ENCODE measurements at places on chromosomes 3 and 15.

- no peak for DNase-seq
Measured at GRCh38 chr15:44810237-44810636, 73.9 kb downstream of the TRIM69 start.

DNA sequence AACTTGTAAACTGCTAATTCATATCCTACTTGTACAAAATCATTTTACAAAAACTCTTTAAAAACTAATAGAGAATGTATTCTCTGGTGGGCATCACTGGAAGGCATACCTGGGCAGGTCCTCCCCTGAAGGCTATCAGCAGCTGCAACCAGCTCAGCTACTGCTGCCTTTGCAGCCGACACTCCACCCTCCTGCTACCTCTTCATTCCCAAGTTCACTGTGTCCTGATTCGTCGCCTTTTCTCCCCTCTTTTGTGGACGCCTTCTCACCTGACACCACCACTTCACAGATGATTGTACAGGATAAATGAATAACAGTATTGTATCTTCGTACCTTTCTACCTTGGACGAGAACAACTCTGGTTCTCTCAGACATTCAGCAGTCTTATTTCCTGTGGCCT is 28.9 kb downstream of the B4GALT4 start:
- no peak for DNase-seq

DNA sequence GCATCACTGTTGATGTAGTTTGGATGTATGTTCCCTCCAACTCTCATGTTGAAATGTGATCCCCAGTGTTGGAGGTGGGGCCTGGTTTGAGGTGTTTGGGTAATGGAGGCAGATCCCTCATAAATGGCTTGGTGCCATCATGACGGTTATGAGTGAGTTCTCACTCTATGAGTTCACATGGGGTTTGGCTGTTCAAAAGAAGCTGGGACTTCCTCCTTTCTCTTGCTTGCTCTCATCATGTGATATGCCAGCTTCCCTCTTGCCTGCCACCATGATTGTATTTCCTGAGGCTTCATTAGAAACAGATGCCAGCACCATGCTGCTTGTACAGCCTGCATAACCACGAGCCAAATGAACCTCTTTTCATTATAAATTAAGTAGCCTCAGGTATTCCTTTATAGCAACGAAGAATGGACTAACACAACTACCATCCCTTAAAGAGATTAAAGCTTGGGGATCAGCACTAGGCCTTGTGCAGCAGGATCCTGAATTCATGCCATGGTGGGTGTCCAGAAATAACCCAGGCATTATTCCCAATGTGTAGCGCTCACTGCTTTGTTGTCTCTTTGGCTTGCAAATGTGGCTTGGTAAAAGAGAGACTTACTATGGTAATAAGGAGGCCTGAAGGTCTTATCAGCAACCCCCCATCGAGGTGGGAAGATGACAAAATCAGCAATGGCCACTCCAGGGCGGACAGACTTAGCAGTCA is 41.9 kb downstream of the NDUFB4 start:
- DNase-seq, result no peak

DNA sequence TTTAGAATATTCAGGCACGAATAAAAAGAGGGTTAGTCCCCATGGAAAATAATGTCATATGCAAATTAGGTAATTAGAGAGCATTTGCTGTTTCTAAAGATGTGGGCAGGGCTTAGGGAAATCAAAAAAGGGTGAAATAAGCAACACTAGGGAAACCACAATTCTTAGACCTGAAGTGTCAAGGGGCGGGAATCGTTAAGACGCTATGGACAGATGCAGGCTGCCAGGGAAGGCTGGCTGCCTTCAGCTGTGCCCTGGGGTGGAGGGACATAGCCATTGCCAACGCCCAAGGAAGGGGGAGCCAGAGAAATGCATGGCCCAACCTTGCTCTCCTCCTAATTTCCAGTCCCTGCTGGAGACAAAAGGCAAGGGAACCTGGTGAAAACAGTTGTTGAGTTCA is 141.7 kb upstream of the PROK2 start:
- no peak for DNase-seq

GRCh38 chr3:27228805-27229204 is 140.4 kb downstream of the NEK10 start:
- no peak for DNase-seq

DNA sequence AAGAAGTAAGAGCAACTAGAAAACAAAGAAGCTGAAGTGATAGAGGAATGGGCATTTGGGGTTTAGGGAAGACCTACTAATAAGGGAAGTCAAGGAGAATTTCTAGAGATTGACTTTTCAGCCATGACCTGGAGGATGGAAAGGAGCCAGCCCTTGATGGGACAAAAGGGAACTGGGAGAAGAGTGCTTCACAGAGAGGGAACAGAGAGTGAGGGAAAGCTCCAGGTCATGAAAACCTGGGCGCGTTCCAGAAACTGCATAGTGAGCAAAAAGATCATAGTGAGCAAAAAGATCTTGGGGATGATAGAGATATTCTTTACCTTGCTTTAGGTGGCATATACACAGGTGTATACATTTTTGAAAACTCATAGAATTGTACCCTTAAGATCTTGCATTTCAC is 143.1 kb upstream of the NUDT16 start:
- DNase-seq, result no peak

DNA sequence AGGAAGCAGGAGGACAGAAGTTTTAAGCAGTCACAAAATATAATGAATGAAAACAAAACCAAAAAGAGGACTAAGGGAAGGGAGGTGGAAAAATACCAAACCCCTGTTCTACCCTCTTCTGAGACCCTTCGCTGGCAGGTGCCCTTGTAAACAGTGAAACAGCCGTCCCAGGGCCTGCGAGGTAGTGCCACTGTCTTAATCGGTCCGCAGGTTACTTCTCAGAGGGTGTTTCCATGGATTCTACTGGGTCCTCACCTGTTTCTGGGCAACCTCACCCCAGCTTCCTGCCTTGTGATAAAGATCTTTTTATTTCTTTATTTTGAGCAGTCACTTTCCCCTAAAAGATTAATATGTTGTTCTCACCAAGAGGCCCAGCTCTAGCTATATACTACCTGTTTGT is 65.3 kb downstream of the SLC30A4 start:
- DNase-seq, result no peak

GRCh38 chr3:14857506-14857905 is 38.7 kb downstream of the FGD5 start:
- DNase-seq, result no peak

- DNase-seq, result no peak
Measured at GRCh38 chr3:141071681-141072260, 20.6 kb downstream of the SPSB4 start.

DNA sequence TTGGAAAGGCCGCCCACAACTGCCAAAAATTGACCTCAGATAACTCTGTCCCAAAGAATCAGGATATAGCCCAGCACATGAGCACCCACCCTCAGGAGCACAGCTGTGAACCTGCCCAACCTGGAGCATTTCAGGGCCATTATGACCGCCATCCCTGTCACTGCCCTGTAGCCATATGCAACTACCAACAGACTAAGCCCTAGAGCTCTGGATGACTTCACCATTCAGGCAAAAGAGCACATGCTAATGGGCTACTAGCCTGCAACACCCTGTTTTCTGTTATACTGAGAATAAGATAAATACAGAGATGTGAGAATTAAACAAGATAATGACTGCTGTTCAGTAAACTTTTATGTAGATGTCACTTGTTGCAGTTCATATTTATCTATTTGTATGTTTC is 45.0 kb downstream of the TXNRD3 start:
- no peak for DNase-seq

DNA sequence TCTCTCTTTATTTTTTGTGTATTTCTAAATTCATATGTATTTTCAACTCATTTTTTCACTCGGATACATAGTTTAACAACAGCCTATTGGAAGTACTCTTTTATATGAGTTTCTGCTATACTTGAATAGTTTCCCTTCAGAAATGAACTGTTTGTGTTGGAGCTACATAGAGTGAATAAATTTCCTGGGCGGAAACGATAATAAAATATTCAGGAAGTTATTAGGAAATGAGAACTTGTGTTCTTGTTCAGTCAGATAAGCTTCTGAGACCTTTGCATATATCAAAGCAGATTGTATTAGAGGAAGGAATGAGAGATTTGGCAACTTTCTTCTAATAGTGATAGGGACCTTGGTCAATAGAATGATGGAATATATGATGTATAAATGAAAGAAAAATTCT is 27.3 kb downstream of the NEO1 start:
- no peak for DNase-seq

DNA sequence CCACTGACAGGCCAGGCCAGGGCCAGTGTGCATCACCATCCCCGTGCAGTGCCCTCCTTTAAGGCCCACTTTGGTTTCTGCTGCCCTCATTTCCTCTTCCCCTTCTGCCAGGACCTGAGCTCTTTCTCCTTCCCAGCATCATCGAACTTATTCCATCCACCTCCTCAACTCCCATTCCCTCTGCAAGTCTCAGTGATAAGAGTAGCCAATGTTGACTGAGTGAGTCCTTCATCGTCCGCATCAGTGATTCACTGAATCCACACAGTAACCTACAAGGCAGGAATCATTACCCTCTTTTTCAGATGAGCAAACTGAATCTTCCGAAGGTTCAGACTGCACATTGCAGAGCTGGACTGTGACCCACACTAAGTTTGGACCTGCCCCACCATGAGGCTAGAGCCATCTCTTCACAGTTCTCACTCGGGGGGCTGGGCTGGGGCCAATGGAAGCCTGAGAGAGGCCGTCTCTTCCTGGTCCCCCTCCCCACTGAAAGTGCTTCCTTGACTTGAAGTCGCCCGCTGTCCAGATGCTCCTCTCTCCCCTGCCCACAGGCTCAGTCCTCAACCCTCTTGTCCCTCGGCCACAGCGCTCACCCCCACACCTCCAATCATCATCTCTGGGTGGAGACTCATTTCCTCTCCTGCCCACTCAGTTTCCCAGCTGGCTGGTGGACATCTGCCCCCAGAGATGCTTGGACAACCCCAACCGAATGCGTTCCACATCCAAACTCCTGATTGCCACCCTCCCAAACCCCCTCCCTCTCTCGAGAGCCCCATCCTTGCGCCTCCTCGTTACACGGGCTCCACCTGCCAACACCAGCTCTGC is 15.2 kb upstream of the ANPEP start:
- DNase-seq, result no peak

- DNase-seq, result no peak
Measured at GRCh38 chr15:80871858-80872257, 92.7 kb downstream of the CEMIP start.

- no peak for DNase-seq
Measured at GRCh38 chr3:100339786-100340185, 5.2 kb downstream of the NIT2 start.

DNA sequence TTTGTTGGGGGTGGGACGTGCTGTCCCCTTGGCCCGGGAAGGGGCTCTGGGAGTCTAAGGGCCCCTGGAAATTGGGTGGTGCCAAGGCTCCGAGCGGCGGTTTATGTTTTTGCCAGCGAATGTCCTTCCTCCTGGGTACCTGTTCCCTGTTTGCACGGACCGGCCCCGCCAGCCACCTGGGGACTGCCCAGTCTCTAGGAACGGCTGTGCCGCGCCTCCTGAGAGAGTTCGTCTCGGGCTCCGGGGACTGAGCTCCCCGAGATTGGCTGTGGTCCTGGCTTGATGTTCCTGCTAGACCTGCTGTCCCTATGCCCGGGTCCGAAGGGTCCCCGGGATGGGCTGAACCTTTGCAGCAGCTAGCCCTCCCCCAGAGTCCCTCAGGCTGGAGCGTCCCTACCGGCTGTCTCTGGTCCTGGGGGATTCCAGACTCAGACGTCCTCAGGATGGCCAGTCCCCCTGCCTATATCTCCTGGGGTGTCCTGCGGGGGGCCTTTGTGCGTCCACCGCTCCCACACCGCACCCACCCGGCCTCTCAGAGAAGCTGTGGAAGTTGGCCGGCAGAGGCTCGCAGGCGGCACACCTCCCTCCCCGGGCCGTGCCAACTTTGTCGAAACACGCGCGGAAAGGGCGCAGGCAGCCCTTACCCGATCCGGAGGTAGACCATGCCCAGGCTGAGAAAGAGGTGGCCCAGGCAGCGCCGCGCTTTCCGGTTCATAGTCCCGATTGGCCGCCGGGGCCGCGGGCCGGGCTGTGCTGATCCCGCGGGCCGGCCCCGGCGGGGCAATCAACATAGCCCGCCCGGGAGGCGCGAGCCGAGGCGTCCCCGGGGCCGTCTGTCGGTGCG is 547 bp downstream of the WNT7A start:
- no peak for DNase-seq

DNA sequence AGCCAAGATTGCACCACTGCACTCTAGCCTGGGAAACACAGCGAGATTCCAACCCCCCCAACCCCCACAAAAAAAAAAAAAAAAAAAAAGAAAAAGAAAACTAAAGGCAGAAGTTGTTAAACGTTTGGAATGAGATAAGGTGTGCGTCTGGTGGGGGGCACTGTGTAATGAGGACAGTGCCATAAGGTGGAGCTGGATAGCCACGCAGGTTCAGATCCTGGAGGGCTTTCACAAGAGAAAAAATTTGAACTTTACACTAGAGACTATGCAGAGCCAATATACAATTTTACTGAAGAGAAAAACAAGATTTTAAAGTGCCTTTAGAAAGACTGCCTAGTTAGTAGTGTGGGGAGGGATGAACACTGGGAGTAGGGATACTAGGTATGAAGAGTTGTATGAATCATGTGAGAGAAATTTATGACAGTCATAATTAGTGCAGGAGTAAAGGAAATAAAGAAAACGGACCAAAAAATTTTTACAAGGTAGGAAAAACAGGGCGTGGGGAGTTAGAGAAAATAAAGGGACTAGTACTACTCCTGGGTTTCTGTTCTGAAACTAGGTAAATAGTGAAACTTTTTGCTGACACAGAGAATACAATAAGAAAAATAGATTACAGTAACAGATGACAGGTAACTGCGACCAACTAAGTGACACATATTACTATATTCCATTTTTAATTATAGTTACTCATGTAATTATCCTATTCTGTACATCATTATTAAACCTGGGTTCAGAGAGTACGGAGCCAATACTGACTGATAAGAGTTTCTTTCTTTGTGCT is 108.1 kb downstream of the PEAK1 start:
- DNase-seq, result no peak

DNA sequence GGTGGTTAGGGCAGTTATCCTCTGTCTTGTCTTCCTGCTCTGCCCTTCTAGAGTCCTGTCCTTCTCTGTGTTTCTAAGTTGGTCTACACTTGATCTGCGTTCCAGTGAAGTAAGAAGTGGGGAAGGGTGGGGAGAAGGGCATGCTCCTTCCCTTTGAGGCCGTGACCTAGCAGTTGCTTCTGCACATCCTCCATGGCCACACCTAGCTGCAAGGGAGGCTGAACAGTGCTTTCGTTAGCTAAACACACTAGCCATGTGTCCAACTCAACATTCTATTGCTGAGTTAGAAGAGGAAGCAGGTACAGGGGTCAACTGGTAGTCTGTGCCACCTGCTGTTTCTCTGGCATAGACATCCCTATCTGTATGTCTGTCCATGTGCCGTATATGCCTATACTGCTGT is 94.5 kb downstream of the LARS2 start:
- DNase-seq, result no peak

DNA sequence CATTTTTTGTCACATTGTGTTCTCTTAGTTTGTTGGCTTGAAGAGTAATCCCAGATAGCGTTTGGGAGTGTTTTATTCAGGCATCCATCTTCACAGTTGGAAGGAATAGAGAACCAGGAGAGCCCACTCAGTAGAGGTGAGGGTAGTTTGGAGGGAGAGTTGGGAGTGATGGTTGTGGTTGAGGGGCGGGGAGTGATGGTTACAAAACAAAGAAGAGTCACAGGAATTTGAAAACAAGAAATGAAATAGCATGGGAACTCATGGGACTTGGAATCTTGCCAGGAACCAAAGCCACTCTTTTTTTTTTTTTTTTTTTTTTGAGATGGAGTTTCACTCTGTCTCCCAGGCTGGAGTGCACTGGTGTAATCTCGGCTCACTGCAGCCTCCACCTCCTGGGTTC is 36.3 kb downstream of the DUT start:
- DNase-seq, result no peak

GRCh38 chr3:186171521-186171920 is 62.6 kb upstream of the ETV5 start:
- no peak for DNase-seq

GRCh38 chr3:129655291-129655700 is 48.8 kb upstream of the PLXND1 start:
- no peak for DNase-seq

All from fibroblast of skin of left quadriceps (primary cell).